ENCODE measurements at places on chromosomes 2 and 18.

GRCh38 chr2:163729636-163730273 is 6.1 kb downstream of the FIGN start:
- no peak for DNase-seq

DNA sequence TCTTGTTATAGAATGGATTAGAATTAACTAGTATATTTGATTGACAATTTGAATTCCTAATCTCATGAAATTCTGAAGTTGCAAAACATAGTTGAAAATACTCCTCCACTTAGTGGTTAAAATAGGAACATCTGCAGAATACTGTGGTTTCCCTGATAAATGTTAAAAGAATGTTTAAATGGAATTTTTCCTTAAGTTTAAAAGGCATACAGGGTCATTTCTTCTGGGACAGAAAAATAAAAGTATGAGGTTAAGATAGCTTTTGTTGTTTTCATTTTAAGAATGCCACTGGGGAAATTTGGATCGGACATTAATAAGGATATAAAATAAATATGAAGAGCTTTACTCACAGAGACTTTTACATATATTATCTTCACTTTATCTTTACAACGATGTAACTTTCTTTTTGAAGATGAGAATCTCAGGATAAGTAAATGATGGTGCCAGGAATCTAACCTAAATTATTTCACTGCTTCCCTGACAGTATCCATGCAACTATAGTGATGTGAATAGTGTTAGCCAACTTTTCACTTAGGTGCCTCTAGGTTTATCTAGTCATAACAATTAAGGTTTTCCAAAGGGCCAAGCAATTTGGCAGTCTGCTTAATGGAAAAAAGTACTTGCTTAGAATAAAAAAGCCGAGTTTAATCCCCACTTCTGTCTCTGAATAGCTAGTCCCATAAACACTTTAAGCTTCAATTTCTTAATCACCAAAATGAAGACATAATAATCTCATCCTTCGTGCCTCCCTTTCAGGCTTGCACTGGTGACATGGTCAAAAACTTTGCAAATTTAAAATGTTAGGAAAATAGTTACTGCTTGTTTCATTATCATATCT is 151.8 kb upstream of the STK17B start:
- no peak for DNase-seq

- no peak for DNase-seq
These were observed 1160.7 kb downstream of the CNTNAP5 start for GRCh38 chr2:125185691-125186270.

GRCh38 chr18:22465859-22466457 is 48.2 kb upstream of the CTAGE1 start:
- peak; percentile 46 for DNase-seq

DNA sequence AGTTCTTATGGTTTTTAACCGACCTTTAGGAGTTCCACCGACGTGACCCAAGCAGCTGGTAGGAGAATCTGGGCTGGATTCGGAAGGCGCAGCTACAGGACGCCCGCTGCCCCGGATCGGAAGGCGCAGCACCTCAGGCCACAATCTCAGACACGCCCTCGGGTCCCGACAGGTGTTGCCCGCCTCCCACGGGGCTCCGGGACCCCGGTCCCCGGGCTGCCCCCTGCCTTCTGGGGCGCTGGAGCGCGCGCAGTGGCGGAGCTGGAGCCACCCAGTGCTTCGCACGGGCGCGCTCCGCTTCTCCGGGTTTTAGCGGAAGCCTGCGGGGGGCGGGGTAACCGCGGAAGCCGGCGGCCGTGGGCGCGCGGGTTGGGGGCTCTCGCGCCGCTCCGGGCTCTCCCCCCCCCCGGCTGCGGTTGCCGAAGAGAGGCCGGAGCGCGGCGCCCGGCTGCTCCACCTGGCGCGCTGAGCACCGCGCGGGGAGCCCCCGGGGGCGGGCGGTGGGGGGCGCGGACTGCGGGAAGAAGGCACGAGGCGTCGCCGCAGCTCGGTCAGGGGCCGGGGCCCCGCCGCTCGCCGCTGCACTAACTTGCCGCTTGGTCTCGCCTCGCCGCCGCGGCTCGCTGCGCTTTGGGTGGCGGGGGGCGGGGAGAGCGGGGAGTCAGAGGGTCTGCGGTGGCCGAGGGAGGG is 718.8 kb downstream of the DPP10 start:
- DNase-seq = no peak

- no peak for DNase-seq
These were observed 662.9 kb upstream of the ID2 start for GRCh38 chr2:8018956-8019355.

GRCh38 chr2:85265304-85265703 is 62.5 kb downstream of the TGOLN2 start:
- DNase-seq = no peak

DNA sequence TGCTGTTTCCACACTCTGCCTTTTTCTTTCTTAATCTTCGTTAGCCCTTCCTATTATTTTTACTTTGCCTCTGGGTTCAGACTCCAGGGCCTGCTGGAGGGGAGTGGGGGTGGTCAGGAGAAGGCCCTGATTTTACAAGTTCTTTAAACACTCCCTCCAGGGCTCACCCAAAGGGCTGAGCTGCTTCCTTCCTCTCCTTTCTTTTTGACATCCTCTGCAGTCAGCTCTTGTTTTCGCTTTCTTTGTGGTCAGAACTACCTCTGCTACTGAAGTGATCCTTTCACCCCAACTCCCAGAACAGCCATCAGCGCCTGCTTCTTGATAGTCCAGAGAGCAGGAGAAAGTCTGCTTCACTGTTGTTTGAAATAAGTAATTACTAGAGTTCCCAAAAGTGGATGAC is 925.7 kb downstream of the EPHA4 start:
- no peak for DNase-seq

DNA sequence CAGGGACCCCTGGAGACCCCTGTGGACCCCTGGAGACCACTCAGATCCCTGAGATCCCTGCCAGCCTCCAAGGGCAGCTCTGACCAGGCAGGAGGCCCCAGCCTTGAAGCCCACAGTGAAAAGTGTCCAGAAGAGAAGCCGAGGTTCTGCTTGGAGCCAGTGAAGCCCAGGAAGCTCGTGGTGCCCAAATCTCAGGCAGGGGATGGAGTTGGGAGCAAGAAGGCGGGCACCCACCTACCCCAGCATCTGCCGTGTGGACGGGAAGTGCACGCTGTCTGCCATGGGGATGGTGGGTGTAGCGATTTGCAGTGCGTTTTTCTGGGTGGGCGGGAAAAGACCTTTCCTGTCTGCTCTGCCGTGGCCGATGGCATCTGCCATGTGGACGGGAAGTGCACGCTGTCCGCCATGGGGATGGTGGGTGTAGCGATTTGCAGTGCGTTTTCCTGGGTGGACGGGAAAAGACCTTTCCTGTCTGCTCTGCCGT is 120.6 kb upstream of the CTDP1 start:
- no peak for DNase-seq

- DNase-seq = no peak
These were observed 4.8 kb downstream of the ATOH8 start for GRCh38 chr2:85758361-85759256.

DNA sequence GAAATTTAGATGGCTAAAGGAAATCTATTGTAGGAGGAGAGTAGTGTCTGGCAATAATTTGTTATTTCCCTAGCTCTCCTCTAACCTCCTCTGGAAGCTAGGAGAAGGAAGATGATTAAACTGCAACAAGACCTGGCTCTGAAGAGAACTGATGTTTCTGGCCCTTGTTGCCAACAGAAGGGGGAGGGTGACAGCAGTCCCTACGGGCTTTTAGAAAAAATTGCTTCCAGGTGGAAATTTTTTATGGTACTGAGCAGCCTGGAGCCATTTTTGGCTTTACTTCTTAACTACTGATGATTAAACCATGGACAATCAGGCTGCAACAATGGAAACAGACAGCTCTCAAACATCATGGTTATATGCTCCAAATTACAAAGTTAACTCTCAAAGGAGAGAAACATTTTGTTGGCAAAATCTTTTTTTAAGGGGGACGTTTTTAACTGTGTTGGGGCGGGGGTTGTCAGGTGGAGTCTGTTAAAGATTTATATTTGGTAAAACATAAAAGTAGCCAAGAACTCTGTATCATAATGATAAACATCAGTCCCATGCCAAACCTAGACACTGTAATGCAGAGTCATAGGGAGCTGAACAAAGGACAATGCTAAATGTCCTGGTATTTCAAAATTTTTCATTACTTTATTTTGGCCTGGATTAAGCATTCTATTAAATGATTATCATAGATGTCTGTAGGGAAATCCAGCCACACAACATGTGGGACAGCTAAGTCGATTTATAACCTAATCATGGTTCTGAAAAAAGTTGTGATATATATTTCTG is 70.0 kb downstream of the EXOC6B start:
- no peak for DNase-seq

DNA sequence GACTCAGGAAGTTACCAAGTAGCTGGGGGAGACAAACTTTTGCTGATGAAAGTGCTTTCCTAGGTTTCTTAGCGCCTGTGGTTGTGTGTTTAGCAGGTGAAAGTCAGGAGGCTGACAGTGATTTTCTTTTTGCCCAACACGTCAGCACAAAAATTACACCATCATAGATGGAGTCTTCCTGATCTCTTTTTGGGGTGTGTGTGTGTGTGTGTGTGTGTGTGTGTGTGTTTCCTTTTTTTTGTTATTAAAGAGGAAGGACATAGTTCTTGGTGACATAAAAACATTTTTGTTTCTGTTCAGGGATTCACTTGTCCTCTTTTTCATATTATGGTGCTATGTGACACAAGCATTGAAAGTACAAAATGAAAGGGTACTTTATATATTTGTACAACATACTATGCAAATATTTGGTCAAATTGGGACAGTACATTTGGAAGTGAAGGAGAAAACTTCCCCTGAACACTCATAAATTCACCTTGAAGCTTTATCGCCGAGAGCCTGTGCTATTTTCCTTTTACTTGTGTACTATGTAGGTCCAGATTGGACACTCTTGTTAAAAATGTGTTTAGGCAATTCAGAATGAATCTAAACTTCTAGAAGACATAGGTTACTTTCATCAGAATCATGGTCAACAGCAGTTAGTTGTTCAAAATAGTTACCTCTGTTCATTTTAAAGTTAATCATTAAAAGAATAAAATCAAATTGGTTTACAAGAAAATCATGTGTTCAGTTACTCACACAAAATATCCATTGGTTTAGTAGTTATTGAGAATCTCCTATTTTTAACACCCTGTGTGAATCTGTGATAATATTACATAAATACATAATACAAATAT is 491.9 kb downstream of the IRS1 start:
- no peak for DNase-seq

DNA sequence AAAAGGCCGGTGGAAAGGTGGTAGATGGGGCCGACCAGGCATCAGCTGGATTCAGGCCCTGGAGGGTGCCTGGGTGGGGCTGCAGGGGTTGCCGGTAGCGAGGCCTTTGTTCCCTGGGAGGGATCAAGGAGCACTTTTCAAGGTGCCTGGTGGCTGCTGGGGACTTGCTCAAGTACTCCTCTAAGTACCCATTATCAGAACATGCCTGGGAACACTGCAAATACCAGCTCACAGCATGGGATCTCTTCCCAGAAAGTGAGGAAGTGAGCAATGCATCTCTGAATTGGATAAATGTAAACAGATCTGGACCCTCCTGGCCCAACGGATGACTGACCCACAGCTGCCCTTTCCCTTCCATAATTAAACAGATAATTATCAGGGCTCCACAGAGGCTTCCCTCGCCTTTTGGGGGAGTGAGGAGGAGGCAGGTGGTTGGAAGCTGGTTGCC is 210.5 kb downstream of the SH3RF3 start:
- DNase-seq = no peak

DNA sequence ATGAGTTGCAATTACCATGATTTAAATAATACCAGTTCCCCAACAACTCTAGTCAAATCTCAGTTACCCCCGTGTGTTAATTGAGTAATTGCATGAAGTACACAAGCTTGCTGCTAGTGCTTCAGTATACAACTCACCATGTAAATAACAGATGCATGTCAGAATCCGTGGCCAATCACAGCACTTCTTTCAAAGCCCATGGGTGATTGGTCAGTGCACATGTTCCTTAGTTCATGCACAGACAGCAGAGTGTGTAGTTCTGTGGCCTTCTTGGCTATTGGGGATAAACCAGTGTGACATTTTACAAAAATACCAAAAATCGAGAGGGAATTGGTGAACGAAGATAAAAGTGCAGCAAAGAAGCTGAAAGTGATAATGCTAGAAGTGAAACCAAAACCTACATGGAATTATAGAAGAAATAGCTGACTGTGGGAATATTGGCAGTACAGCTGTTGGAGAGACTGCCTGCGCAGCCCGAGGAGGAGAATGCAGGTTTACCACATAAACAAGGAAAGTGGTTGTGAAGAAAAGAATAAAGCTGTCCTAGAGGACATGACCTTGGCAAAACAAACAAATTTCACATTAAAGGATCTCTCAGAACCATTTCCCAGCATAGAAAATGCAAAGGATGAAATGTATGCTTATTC is 59.4 kb downstream of the NEDD4L start:
- no peak for DNase-seq

DNA sequence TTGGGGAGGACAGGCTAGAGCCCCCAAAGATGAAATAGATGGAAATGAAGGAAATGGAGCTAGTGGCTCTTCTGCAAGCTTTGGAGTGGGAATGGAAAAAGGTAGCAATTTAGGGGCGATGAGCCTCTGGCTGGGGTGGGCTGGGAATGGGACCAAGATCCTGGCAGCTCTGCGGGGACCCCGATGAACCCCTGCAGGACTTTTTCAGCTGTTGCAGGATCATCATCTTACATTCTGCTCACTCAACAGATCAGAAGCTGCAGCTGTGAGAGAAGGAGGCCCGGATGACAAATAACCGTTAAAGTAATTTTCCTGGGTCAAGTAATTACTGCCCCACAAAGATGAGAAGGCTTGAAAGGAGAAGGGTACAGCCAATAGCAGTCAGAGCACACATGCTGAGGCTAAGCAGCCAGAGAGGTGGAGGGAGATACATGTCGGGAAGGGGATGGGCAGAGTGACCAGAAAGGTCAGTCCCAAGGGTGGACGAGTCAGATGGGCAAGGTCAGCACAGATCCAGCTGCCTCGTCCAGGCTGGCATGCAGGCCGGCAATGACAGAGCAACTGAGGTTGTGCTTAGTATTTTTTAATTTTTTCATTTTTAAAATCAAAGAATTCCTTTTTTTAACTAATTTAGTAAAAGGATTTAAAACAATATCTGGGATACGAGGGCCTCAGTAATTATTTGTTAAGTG is 245.0 kb upstream of the RAB6C start:
- no peak for DNase-seq

DNA sequence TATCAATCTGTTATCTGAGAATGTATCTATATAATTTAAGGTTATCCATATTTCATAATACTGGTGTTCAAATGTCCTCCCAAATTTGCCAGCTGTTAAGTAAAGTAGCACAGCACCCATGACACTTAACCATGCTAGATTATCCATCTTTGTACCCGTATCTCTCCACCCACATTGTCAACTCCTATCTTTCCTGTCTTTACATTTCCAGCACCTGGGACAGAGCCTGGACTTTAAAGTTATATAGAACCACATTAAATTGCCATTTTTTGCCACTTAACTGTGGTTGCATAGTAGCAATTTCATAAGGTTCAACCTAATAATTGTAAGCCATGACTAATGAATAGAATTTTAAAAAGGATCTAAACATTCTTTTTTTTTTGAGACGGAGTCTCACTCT is 226.7 kb downstream of the NCKAP5 start:
- DNase-seq = no peak

GRCh38 chr2:235291461-235291860 is 202.4 kb upstream of the AGAP1 start:
- DNase-seq = no peak
